Activated B cell treated with CpG ODN at 0.5 μM for 24 hours (primary cell): ENCODE measurements at places on chromosomes 5 and 9.

DNA sequence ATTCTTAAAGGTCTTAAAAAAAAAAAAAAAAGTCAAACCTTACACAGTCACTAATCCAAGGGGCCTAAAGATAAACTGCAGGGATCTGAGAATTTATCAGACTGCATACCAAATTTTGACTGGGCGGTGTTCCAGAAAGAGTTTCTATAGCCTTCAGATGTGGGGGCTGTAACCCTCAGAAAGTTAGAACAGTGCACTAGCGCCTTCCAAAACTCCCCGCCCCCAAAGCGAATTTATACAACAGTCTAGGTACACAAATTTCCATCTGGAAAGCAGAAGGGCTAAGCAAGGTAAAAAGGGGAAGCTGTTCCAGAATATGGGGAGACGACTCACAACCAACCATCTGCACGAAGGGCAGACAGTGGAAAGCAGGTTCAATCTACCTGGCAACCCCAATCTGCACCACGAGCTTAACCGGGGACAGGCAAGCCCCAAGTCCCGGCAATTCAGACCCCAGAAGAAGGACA is 813 bp downstream of the ERMP1 start:
- DNase-seq, result no peak

- DNase-seq, result peak; percentile 12
Measured at GRCh38 chr9:89874351-89875321, 269.8 kb downstream of the GADD45G start.

- peak; percentile 94 for DNase-seq
Measured at GRCh38 chr9:129177791-129178567, at the start of gene IER5L. IER5L (minus strand) TSS chr9:129178261; CDS start chr9:129178052, 209 bp downstream.

GRCh38 chr9:137280474-137281344 is 3.2 kb downstream of the TOR4A start:
- no peak for DNase-seq

GRCh38 chr5:77590347-77590746 is 48.2 kb downstream of the OTP start:
- DNase-seq, result peak; percentile 17

DNA sequence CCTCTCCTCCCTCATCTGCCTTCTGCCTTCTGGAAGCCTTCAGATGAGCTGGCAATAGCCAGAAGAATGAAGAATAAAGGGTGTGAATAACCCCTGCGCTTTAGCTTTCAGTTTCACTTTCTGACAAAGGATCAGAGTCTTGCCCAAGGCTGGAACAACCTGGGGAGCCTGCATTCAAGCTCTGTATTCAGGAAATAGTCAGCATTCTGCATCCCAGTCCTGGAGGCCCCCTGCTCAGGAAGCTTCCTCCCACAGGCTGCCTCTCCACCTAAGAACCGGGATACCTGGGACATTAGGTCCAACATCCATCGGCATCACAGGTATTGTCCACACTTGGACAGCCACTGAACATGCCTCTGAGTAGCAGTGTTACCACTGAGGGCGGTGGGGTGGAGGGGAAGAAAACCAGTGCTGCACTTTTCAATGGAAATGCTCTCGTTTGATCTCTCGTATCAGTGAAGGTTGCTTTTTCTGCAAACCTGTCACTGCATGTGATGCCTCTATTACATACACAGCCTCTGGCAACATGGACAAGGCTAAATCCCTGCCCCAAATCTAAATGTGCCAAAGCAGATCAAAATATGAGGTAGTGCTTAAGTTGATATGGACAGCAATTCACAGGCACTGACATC is 39.8 kb upstream of the ACO1 start:
- no peak for DNase-seq

GRCh38 chr9:133945314-133945975 is 46.7 kb downstream of the VAV2 start:
- peak; percentile 72 for DNase-seq

GRCh38 chr9:82410306-82410705 is 421.7 kb downstream of the SPATA31D1 start:
- DNase-seq, result no peak

- peak; percentile 17 for DNase-seq
Measured at GRCh38 chr9:84140535-84141101, 160.0 kb downstream of the RMI1 start.

GRCh38 chr5:147384346-147385193 is 125.3 kb downstream of the DPYSL3 start:
- no peak for DNase-seq

GRCh38 chr5:95216136-95216955 is 68.5 kb downstream of the MCTP1 start:
- no peak for DNase-seq
